Activated T-helper 1 cell treated with anti-CD3 and anti-CD28 coated beads, Interleukin-2, amount 50 U/mL, for 16 hours (primary cell): ENCODE measurements at places on chromosomes 3 and 15.

- DNase-seq, result no peak
Observed at GRCh38 chr3:100802126-100802525, 92.8 kb downstream of the TFG start.

DNA sequence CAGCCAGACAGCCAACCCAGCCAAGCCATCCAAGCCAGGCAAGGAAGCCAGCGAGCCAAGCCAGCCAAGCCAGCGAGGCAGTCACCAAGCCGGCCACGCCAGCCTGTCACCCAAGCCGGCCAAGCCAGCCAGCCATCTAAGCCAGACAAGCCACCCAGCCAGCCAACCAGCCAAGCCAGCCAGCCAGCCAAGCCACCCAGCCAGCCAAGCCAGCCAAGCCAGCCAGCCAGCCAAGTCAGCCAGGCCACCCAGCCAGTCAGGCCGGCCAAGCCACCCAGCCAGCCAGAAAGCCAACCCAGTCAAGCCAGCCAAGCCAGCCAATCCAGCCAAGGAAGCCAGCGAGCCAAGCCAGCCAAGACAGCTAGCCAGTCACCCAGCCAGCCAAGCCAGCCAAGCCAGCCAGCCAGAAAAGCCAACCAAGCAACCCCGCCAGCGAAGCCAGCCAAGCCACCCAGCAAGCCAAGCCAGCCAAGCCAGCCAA lies 201.2 kb downstream of the GOLGA6L6 start:
- peak; percentile 51 for DNase-seq

- DNase-seq, result no peak
Observed at GRCh38 chr3:147361454-147362420, 44.6 kb downstream of the ZIC4 start.

- DNase-seq, result no peak
Observed at GRCh38 chr3:150783920-150784746, 21.2 kb upstream of the SIAH2 start.

DNA sequence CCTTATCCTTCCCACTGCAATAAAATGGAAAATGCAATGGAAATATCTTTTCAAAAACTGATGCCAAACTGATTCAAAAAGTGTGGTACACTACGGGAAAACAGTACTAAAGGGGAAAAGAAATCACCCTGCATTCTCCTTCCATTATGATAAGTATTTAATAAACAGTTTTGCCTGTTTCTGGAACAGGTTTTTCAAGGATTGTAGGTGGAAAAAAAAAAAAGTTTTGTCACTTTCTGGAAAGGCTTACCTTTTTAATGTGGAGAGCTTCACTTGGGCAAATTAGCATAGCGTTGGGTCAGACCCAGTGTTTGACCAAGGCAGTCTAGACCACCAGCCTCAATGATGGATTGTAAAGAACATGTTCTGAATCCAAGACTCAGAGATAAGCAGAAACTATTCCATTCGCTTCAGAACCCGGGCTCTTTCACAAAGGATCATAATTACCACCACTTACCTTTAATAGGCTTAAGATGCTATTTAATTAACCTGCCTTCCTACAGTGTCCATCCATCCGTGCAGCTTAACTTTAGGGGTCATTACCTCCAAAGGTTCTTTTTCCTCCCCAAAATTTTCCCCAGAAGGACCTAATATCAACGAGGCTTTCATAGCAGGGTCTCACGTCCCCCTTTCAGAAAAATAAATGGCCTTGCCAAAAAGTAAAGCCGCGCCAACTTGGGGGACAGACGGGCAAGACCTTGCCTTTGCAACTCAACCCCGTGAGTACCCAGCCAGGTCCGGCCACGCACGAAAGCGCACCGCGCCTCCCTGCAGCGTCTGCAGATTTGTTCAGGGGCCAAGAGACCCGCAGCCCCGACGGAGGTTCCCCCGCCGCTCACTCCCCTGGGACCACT lies 1.0 kb downstream of the DCBLD2 start:
- no peak for DNase-seq

GRCh38 chr15:91116113-91117067 lies 16.3 kb downstream of the SV2B start:
- DNase-seq, result no peak

GRCh38 chr15:47506329-47507100 lies 210.8 kb upstream of the SEMA6D start:
- DNase-seq, result no peak

DNA sequence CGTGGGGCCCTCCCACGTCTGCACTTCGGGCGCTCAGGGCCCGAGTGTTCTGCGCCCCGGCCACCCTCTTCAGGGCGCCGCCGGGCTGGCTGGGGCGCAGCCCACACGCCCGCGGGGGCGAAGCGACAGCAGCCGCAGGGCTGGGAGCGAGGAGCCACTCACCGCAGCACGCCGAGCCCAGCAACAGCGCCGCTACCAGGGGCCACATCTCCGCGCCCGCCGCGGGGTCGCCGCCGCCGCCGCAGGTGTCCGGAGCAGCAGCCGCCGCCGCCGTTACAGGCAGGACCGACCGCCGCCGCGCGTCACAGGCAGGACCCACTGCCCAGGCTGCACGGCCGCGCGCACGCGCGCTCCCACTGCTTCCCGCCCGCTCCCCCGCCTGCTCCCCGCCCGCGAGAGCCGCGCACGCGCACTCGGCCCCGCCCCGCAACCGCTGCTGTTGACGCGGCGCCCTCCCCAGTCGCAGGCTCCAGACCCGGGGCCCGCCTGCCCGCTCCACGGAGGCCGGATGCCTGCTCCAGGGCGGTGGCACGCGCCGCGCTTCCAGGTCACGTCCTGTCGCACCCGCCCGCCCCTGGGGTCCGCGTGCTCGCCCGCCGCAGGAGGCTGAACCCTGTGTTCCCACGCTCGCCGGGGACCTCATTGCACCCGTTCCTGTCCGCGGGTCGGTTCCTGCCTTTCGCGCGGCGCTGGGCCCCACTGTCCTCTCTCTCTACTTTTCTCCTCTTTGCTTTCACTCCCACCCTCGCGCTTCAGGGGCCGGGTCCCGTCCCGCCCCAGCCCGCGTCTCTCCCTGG lies at the start of gene CD47:
Gene CD47 (minus strand): TSS at position 331 of the 797 bp plus-strand sequence. CDS start 123 bp downstream, at position 208.
- peak; percentile 97 for DNase-seq

DNA sequence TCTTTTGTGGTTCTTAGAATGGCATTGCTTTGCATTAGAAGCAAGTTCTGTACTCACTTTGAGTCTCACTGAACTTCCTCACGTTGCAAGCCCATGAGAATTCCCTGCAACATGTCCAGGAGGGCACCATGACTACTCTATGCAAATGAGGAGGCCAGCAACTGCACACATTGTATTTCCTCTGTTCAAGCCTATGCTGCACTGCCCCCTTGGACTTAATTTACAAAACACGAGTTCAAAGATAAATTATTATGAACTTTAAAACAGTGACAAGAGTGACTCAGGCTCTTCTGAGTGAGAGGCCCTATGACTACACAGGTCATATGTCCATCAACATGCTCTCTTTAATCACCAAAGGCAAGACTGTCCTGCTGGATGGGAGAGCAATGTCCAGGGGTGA lies 484.2 kb upstream of the ATP11B start:
- no peak for DNase-seq

DNA sequence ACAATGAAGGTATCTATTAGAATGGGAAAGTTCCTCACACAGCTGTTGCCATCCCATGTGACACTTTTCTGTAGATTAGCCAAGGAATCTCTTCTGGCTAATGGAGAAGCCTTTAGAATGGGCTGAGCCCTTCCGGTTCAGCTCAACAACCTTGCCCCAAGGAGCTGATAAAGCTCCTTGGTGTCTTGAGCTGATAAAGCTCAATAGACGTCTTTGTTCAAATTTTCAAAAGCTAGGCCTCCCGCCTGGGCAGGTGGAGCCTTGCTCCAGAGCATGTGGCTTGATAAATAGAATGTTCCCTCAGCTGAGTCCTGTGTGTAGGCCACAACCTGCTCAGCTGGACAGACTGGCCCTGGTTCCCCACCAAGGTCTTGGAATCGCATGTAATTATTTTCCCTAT lies 7.2 kb upstream of the BNIP2 start:
- no peak for DNase-seq
